ENCODE measurements at places on chromosomes 13 and 19. TPM values are rescaled to one million over a fixed set of nuclear protein-coding genes. Genes with fewer than 3 reads are reported as not detected.
A peak's percentile ranks its signal among the peaks of the same experiment; 100 is the strongest.

GRCh38 chr13:109274188-109274821, 512.1 kb downstream of the IRS2 start:
- peak; percentile 52 for DNase-seq

DNA sequence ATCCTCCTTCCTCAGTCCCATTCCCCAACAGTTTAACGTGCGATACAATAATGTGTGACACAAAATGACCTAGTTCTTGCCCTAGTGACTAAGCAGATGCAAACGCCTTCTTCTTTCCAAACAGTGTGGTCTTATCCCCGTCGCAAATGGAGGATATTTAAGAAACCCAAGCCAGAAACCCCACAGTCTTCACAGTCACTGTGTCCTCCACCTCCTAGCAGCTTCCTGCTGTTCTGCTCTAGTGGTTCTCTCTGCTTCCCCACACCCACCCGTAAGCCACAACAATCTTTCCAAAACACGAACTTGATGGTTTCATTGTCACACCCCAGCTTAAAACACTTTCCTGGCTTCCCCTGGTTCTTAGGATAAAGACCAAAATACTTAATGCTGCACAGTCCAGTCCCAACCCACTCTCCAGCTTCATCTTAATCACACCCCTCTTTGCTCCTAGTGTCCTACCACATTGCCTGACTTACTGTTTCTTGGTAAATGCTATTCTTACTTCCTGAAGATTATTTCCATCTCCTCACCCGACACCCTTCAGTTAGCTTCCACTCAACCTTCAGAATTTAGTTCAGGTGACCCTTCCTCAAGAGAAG, 32.3 kb downstream of the ITM2B start:
- no peak for DNase-seq

DNA sequence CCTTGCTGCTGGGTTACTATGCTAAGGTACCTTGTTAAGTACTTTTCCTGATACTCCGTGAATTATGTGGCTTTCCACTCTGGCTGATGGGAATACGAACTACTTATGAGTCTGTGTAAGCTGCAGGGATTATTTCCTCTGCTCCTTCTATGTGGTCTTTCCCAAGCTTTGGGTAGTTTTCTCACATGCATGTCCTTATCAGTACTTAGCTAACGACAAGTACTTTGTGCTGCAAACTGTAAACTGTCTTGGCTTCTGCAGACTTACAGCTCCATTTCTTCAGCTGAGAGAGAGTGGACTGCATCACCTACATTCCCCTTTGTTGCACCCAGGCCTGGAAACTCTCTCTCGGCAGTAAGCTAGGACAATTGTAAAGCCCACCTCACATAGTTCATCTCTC, 76.6 kb downstream of the FGF9 start:
- no peak for DNase-seq

DNA sequence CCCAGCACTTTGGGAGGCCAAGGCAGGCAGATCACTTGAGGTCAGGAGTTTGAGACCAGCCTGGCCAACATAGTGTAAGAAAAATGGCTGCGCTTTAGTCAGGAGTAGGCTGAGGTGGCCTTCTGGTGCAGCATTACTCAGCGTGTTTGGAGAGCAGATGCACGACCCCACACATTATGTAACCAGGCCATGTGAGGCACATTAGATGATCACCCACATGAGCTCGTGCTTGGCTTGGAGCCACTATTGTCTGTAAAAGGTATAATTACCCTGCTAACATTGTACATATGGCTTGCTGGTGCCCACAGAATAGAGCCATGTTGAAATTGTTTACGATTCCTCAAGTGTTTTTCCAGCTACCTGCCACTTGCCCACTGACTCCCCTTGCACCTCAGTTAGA, 24.0 kb upstream of the SCEL start:
- DNase-seq = peak; percentile 7

Gene CEACAM4
- not detected for total RNA-seq

All from fibroblast of the aortic adventitia (primary cell).